Lung (tissue), 17 donors: ENCODE measurements at places on chromosomes 1 and 21.
A peak's percentile ranks its signal among the peaks of the same experiment; 100 is the strongest.

- DNase-seq, result peak; percentile 47
Measured at GRCh38 chr1:244231572-244232315, 180.7 kb downstream of the ZBTB18 start.

- DNase-seq, result no peak
Measured at GRCh38 chr1:236705771-236706170, 19.5 kb downstream of the ACTN2 start.

GRCh38 chr21:41170859-41171609 lies 3.1 kb downstream of the BACE2 start:
- DNase-seq, result peak; percentile 63

DNA sequence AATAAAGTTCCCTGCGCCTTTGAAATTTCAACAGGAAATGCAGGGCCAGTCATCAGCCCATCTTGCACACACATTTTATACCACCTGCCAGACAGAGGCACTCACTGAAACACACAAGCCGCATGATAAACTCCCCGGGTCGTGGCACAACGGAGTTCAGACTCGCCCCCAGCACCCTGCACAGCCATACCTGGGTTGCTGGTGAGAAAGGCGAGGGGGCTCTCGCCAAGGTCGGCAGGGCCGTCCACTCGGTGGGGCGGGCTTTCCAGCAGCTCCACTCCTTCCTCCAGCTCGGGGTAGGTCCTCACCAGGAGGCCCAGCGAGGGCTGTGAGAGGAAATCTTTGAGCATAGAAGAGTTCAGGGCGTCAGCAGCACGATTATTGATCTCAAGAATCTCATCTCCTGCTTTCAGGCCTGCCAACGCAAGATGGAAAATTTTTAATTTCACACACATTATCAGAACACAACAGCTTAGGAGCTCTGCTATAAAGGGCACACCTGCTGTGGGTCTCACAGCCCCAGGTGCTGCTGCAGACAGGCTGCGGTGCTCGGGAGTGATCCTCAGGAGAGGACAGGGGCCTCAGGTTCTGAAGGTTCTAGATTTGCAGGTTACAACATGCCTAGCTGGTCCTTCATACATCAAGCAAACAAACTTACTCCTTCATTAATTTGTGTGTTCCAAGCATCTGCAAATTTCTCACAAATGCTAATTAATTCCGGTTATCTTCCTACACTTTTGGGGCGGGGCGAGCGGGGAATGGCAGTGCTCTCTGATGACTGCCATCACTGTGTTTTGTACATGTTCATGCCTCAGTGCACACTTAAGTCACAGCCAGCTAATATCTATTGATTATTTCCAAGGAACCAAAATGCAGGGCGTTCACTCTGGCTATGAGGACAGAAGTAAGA lies 144.2 kb upstream of the KRTAP19-8 start:
- no peak for DNase-seq

DNA sequence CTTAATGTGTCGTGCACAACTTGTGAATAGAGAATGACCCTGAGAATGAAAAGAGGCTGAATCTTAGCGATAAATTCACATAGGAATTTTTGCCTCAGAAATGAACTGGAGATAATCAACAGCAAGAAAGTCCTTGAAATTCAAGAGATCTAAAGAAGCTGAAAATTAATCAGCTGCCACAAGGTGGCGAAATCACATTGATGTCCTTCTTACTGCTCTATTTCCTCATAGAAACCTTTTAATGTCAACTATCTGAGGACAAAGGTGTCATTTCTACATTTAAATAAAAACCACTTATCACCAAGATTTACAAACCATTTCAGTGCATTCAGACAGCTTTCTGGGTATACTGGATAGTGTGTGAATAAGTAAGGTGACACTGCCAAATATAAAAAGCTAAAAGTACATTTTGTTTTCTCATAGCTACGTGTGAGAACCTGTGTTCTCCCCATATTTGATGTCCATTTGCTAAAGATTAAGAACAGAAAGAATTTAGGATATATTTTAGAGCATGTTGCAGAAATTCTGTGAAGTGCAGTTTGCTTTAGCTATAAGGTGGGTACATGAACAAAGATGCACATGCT lies 485.3 kb upstream of the PTBP2 start:
- DNase-seq, result peak; percentile 69

- DNase-seq, result no peak
Measured at GRCh38 chr1:92619466-92620189, 132.9 kb upstream of the GFI1 start.

- peak; percentile 39 for DNase-seq
Measured at GRCh38 chr1:12078938-12079861, 16.1 kb downstream of the TNFRSF8 start.

DNA sequence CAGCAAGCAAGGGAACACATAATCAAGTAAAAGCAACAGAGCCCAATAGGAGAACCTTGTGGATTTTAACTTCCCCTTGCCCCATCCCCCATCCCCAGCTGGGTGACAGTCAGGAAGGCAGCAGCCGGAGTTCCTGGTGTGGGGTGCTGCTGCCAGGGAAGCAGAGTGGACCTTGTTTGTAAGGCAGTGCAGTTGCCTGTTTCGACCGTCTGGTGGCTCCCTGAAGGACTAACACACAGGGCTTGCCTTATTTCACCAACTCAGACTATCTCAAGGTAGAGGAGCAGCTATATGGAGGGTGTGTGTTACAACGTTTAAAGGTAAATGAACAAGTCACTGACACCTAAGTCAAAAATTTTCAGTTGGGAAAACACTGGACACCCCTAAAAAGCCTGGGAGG lies 6.6 kb downstream of the KRTAP10-8 start:
- peak; percentile 27 for DNase-seq

DNA sequence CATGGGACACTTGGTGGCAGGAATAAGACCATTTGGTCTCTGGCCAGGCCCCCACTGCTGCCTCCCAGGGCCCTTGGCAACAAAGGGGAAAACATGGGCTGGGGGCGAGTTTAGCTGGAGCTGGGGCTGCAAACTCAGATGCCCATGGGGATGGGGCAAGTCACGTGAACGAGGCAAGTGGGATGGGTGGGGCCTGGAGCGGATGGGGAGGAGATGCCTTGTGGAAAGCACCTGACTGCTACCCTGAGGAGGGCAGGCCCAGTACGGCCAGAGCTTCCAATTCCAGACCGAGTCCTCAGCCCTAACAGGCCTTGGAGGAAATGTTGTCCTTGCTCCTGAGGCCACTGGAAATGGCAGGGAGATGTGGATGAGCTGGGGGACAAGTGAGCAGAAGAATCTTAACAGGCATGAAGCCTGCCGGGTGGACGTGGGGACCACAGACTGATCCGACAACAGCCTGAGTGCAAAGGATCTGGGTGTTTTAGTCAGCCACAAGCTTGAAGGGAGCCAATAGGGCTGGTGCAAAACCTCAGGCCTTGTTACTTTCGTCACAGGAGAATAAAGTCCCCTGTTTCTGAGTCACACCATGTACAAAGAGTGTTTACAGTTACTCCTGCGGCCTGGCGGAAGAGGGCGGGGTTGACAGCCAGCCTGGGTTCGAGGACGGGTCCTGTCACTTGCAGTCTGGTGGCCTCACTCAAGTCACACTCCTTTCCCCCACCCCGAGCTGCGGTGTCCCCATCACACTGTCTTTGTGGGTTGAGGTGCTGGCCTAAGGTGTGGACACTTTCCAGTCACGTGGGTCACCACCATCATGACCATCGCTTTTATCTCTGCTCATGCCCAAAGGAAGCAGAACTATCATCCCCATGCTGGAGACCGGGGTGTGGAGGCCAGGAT lies 19.1 kb downstream of the RUNX3 start:
- no peak for DNase-seq

DNA sequence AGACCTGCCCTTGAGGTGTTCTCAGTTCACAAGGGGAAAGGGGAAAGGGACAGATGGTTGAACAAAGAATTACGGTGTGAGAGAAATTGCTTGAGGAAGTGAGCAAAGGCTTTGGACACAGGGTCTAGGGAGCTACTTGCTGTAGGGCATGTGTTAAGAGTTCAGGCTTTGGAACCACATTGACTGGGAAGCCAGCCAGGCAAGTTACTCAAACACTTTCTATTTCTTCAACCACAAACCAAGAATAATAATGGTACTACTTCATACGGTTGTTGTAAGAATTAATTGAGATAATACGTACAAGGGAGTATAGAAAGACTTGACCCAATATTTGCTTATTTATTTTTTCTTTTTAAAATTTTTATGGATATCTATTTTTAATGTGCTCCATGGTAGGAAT lies 26.6 kb downstream of the AK4 start:
- DNase-seq, result no peak

GRCh38 chr1:195954848-195955247 lies 653.4 kb downstream of the KCNT2 start:
- DNase-seq, result peak; percentile 43

- no peak for DNase-seq
Measured at GRCh38 chr1:7853684-7854026, 790 bp upstream of the UTS2 start.

DNA sequence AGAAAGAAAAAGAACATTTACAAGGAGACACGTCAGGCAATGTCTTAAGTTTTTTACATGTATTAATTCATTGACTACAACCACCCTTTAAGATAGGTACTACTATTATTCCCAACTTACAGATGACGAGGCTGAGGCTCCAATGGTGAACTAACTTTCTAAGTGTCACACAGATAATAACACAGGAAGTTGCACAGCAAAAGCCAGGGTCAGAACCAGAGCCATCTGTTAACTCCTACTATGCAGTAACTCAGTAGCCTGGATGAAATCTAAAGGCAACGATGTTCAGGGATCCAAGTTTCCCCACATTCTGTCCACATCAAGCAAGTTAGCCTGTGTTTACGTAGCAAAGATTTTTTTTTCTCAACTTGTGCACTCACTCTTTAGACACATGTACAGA lies 371.7 kb downstream of the PTPRC start:
- DNase-seq, result no peak

GRCh38 chr1:54558434-54559030 lies 10.5 kb downstream of the ACOT11 start:
- no peak for DNase-seq

DNA sequence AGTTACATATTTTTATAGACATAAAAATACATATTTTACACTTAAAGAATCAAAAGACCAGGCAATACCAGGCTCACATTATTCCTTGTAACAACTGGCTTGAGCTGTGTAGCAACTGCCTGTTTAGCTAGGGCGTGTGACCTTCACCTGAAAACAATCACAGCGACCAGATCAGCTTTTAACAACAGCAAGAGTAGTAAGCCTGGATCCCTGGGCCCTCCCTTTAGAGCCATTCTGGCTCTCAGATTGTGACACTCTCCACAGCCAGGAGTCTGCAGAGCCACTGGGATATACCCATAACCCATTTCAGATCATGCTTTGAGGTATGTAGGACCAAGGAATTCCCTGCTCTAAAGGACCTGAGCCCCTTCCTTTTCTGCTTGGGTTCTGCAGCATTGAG lies 29.4 kb upstream of the GNG4 start:
- no peak for DNase-seq

DNA sequence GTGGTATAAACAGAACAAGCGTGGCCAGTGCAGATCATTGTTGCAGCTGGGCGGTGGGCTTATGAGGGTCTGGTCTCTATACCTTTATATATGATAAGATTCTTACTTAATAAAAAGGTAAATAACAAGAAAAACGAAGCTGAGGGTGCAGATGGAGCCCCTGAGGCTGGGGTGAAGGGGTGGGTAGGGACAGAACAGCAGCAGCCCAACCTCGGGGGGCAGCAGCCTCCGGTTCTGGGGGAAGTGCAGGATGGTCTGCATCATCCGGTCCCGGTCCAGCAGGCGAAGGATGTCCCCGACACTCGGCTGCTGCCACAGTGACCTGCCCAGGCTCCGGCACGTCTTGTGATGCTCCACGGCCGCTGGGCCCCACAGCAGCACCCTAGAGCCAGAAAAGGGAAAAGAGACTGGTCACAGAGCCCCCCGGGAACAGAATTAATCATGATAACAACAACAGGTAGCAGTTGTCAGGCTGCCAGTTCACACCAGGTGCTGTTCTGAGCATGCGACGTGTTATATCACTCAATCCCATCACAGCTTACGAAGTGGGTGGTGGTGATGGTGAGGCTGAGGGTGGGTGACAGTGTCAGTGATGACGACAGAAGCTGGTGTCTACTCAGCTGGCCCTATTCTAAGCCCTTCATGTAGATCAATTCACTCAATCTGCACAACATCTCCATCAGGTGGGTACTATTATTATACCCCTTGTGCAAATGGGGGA lies 35.5 kb downstream of the MRAP start:
- DNase-seq, result no peak

- DNase-seq, result no peak
Measured at GRCh38 chr1:153669606-153670005, 1.2 kb downstream of the ILF2 start.

GRCh38 chr1:9691108-9691445 lies 39.5 kb downstream of the PIK3CD start:
- no peak for DNase-seq

DNA sequence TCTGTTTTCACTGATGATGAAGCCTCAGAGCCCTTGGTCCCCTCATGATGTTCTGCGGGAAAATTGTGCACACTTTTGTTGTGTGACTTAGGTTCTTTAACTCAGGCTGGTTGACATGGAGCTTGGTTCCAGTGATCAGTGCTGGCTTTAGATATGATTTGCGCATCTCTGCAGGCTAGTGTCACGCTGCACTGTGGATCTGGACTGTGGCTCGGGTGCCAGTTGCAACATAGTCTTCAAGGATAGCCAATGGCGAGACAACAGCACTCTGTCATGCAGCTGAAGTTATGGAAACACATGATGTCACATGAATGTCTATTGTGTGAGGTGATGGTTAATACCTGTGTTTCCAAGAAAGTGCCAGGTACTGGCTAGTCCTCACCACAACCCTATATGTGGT lies 56.7 kb downstream of the DDR2 start:
- no peak for DNase-seq

DNA sequence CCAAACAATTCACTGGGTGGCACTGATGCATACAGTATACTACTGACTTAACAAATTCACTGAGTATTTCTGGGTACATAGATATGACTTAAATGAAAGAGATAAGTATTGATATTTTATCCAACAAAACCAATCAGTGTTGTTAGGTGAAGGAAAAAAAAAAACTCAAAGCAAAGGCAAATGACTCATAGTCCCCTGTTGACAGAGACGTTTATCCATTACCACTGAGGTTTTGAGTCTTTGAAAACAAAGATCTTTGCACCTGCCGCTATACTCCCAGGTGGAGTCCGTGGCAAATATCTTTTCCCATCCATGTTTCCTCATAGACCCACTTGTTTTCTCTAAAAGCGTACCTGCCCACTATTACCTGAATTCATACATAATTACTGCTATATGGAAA lies 18.4 kb downstream of the DYNLT5 start:
- DNase-seq, result no peak
